ENCODE measurements at places on chromosomes 6 and 20.

DNA sequence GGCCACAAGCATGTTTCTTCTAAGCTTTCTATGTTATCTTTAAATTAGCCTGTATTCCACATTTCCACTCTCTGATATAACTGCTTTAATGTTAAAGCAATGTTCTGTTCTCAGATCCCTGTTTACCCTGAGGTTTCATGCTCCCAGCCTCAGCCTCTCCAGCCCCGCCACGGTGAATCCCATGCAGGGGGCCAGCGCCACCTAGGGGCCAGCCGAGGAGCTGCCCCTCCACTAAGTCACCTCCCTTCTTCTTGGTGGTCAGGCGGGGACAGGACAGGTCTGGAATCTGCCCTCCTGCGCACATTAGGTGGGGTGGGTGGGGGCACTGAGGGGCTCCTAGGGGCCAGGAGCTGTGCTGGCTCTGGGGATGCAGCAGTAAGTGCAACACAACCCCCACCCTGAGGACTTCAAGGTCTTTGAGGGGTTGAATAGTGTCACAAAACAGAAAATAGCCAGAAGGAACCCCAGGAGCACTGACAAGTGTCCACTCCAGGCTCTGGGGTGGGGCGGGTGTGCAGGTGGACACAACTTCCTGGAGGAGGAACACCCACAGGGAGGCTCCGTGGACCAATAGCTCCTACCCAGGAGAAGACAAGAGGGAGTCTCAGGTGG, 61.6 kb downstream of the RAB44 start:
- DNase-seq = peak; percentile 55

DNA sequence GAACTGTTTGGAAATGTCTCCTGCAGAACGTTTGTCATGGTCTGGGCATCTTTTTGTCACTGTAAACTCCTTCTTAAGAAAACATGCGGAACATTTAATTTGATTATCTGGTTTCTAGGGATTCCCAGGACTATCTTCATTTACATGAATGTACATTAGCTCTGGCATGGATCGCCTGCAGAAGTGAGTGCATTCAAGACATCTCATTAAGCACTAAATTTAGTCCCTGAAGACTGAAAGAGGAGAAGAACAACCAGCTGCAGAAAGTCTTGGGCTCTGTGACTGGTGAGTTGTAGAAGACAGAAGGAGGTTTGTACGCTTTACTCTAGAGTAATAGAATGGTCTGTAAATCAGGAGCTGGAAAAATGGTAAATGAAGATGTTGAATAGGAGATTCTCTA, 540.7 kb downstream of the BCKDHB start:
- no peak for DNase-seq

GRCh38 chr6:155417454-155417853, 38.2 kb downstream of the NOX3 start:
- no peak for DNase-seq

GRCh38 chr20:10854976-10855375, 181.2 kb upstream of the JAG1 start:
- DNase-seq = peak; percentile 31

DNA sequence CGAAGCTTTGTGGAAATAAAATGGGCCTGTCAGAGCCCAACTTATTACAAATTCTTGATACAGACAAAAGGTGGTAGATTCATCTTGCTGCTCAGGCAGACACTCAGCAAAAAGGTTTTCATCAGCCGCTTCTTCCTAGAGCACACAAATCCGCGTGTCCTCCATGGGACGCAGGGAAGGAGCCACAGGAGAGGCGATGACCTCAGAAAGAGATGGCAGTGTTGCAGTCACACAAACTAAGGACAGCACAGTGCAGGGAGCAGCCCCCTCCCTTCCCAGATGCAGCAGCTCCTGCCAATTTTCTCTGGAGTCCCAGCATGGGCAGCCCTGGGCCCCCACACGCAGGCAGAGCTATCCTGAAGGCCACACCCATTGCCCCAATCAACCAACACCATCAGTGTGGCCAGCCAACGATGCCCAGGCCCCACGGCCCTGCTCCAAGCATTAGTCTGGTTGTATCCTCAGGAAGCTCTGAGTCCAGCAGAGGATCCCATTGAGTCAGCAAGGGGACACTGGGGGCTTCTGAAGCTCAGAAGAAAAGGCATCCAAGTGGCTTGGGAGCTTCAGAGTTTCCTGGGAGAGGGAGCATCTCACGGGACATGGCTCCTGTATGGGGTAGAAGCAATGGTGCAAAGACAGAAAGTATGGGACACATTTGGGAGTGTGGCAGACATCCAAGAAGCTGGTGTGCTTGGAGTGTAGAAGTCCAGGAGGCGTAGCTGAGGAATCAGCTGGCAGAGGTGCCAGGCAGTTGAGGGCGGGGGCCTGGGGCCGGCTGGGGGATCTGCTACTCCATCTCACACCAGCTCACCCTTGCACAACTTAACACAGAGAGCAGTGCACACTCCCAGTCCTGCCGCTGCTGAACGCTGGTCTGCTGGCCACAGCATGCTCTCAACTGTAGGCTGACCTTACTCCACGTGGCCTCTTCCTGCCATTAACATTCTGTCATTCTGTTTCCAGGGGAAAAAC, 142.1 kb upstream of the CST7 start:
- DNase-seq = no peak

Measured in bronchial epithelial cell (primary cell).